Prostate gland (tissue), 2 donors: ENCODE measurements at places on chromosomes 3 and 15.

DNA sequence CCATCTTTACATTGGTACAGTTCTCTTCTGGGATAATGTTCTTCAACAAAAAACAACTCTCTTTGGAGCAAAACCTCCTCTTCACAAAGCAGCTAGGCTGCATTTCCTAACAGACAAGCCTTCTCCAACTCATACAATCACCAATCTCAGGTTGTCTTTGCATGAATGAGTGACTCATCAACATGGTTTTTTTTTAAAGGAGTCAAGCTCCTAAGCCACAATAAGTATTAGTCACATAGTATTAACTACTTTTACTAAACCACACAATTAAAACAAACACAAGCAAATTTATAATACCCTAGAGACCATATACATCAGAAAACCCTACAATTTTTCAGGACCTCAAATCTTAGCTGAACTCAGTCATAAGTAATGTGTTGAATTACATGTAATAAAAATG, 137.4 kb downstream of the TBC1D5 start:
- no peak for DNase-seq

DNA sequence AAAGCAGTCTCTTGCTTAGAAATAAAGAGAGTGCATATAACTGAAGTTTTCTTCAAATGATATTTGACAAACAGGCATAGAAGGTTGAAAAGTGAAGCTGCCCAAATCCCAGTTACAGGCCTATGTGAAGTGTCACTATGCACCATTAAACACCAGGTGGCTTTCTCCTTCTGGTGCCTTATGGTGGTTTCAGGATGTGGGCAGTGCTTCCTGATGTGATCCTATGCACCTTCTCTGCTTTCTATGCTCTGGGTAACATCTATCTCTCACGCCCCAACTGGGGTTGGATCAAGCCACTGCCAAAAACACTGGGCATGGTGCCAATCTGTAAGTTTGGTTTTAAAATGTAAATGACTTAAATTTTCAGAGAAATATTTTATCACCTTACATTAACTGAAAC, 744.7 kb downstream of the TUSC7 start:
- DNase-seq, result no peak

DNA sequence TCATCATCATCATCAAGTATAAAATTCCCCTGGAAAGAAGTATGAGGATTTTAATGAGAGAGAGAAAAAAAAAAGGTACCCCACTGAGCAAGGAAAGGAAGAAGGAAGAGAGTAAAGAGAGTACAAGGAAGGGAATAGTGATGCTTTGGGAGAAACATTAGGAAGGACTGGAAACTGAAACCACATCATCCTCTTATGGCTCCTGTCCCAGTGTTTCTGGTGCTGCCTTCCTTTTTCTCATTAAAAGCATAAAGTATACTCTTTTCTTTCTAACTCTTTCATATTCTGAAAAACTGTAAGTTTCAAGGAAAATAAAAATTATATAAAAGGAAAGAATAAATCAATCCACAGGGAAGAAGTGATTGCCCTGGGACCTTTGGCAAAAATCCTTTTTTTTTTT, 616.4 kb upstream of the CBLB start:
- DNase-seq, result no peak

GRCh38 chr3:86774082-86774691, 216.8 kb downstream of the VGLL3 start:
- DNase-seq, result no peak

DNA sequence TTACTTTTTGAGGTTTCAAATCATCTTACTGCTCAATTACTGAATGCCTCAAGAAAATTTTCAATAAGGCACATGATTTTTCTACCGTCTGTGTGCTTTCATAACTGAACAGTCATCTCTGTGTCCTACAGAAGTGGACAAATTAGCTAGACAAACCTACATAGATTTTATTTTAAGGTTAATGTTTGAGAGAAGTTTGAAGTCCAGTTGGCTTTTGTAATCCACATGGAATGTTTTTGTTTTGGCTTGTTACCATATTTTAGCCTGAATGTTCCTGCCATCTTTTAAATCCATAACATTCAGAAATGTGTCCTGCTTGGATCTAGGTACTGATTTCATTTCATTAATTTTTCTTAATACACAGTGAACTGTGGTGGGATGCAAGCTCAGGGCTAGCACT, 730.1 kb downstream of the IGSF11 start:
- DNase-seq, result no peak

DNA sequence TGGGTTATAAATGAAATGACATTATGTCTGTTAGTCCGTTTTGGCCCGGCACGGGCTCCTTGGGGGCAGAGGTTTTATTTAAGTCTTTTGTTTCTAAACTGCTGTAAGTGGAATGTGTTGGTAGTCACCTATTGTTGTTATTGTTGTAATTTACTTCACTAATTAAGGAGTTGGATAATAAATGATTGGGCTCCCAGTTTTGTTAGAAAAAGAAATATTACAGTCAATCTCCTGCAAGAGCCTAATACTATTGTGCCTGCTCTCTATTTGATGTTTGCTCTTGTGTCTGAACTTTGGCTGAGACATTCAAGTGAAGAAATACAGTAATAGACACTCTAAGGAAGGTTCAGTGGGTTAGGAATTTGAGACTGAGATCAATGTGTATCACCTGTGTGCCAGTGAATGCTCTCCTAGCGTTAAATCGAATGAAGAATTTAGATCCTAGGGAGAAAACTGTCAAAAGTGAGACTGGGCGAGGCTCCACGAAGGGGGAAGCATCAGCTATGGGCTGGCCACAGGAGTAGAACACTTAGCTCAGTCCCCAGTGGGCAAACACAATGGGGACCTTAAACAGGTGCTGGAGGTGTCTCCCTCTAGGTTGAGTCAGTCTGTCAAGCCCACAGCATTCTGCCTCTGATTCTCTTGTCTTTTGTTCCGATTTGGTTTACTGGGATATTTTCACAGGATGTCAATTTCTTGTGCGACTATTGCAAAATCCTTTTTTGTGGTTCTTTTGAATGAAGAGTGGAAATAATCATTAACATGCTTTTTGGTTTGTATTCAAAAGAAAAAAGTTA, 1.2 kb downstream of the ROBO2 start:
- no peak for DNase-seq

- DNase-seq, result no peak
Measured at GRCh38 chr3:128923576-128923975, 44.2 kb downstream of the ACAD9 start.

DNA sequence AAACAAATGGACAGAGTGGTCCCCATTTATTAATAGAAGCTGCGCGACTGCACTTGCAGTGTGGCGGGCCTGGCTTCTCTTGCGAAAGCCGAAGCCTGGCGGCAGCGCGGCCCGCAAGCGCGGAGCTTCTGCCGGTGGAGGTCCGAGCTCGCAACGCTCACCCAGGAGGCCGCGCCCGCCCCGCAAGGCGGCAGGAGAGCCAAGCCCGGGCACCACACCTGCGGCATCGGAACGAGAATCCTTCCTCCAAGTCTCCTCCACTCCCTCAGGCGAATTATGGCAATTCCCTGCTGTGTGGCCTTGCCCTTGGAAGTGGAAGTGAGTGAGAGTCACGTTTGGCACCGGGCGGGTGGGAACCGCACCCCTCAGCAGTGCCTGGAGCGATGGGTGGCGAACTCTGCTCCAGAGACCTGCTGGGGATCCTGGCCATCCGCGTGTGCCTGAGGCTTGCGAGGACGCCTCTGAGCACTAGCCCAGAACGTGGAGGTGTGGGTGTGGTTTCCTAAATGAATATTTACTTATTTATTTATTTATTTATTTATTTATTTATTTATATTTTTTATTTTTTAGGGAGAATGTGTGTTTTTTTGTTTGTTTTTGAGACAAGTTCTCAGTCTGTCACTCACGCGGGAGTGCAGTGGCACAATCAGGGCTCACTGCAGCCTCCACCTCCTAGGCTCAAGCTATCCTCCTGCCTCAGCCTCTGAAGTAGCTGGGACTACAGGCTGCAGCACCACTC, 133.7 kb upstream of the UBE2E1 start:
- DNase-seq, result no peak

GRCh38 chr3:33868309-33868708, 69.9 kb downstream of the PDCD6IP start:
- DNase-seq, result no peak

GRCh38 chr15:32899126-32899596, 181.4 kb downstream of the GREM1 start:
- DNase-seq, result no peak

GRCh38 chr3:113685956-113686721, 10.3 kb downstream of the USF3 start:
- DNase-seq, result no peak

- DNase-seq, result no peak
Measured at GRCh38 chr3:175489406-175489805, 630.3 kb downstream of the NAALADL2 start.

- no peak for DNase-seq
Measured at GRCh38 chr3:106823701-106824100, 553.5 kb upstream of the CCDC54 start.

DNA sequence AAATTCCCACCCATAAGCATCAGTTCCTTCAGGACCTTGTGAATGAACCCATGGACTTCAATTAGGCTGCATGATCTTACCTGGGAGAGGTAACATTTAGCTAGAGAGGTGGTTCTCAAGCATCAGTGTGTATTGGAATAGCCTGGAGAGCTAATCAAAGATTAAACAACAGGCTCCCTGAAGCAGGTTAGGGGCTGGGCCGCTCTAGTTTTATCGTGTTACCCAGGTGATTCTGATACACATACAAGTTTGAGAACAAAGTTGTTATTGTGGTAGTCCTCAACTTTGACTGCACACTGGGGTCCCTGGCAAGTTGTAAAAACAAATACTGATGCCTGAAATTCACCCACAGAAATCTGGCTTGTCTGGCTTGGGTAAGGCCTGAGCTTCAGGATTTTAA, 31.2 kb downstream of the MYH15 start:
- DNase-seq, result no peak

GRCh38 chr3:188807006-188807405, 364.8 kb upstream of the TPRG1 start:
- no peak for DNase-seq

- DNase-seq, result peak; percentile 40
Measured at GRCh38 chr3:34260271-34261000, 462.0 kb downstream of the PDCD6IP start.

GRCh38 chr15:41886741-41887140, 7.1 kb downstream of the SPTBN5 start:
- no peak for DNase-seq

GRCh38 chr15:95869920-95870319, 460.6 kb upstream of the NR2F2 start:
- no peak for DNase-seq

DNA sequence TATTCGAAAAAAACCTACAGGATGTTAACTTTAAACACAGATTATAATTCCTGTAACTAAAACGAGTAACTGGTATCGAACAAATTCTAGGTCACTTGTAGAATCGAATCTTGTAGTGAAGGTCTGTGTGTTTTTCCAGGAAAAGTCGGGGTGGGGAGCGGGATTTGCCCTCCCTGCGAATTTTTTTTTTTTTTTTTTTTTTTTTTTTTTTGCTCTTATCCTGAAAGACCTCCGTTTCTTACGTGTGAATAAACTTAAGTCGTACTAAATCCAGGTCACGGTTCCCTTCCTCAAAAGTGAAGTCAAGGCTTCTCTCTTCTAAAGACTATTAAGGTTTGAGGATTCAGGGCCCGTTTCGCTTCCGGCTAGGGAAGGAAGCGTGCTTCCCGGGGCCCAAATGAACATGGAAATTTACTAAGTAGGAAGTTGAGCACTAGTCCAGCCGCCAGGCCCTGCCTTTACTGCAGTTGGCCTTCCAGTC, 770 bp downstream of the TBC1D5 start:
- DNase-seq, result no peak

- DNase-seq, result no peak
Measured at GRCh38 chr3:114058646-114059045, 2.1 kb downstream of the QTRT2 start.

GRCh38 chr15:80760960-80761359, 18.2 kb upstream of the CEMIP start:
- DNase-seq, result no peak

DNA sequence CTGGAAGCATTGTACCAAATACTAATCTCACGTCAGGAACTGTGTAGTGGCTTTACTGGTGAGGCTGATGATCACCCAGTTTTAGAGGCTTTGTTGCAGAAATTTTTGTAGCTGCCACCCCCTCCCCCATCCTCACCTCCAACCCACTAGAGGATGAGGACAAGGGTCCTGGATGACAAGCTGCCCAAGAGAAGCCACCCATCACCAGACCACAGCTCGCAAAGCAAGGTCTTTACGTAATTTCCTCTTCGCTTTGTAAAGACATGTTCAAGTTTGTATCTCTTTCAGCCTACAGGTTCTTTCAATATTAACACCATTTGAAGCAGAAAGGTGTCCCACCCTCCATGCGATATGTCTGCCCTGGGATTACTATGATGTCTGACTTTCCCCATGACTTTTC, 74.2 kb downstream of the LDHAL6B start:
- DNase-seq, result no peak

- peak; percentile 73 for DNase-seq
Measured at GRCh38 chr15:65869954-65870871, 922 bp downstream of the RAB11A start.

DNA sequence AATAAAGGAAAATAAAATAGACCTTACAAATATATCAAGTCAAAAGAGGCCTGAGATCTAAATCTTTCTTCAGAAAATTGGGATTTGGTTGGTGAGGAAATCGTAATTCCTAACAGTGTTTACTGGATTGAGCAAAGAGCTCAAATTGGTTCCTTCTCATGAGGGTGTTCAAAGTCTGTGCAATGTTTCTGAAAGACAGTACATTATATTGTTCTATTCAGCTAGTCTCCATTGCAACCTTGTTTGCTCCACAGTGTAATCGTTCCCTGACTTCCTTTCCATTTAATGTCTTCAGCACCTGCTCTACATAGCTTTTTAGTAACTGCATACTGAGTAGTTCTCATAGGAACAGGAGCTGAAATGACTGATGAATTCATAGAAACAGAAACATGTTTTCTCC, 326.8 kb downstream of the SUCLG2 start:
- no peak for DNase-seq

GRCh38 chr3:4642611-4643010, 149.5 kb downstream of the ITPR1 start:
- DNase-seq, result no peak

DNA sequence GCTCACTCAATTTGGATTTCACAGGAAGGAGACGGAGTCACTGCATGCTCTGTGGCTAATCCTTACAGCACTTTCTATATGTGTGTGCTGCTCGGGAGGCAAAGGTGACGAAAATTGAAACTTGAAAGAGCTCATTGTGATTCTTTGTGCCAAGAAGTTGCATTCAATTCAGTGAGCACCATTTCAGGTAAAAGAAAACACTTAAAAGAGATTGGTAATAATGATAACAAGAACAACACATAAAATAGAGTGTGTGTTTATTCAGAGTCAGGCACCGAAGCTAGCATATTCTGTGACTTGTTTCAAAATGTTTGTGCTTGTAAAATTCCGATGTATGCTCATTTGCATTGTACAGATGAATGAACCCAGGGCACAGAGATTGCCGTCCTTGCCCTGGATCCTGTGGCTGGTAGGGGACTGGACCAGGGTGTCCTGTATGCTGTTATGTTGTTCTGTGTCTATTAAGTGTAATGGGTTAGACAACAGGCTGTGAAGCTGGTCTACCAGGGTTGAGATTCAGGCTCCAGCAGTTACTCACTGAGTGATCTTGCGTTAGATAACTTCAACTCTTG, 193.3 kb upstream of the PROK2 start:
- no peak for DNase-seq

GRCh38 chr3:154235330-154235729, 89.0 kb downstream of the DHX36 start:
- DNase-seq, result no peak

GRCh38 chr3:81531263-81531662, 230.2 kb downstream of the GBE1 start:
- DNase-seq, result no peak

GRCh38 chr3:30443756-30444673, 162.4 kb upstream of the TGFBR2 start:
- DNase-seq, result no peak
